Activated CD4-positive, alpha-beta T cell treated with anti-CD3 and anti-CD28 coated beads for 24 hours (primary cell): ENCODE measurements at places on chromosomes 1 and 21.

GRCh38 chr1:236143104-236143948 lies 987 bp downstream of the GPR137B start:
- DNase-seq, result no peak

GRCh38 chr1:205042911-205043806 lies at the start of gene CNTN2:
TSS of gene CNTN2 (plus strand) at chr1:205043212. CDS start at chr1:205053186, 9,974 bp downstream.
- DNase-seq, result no peak

DNA sequence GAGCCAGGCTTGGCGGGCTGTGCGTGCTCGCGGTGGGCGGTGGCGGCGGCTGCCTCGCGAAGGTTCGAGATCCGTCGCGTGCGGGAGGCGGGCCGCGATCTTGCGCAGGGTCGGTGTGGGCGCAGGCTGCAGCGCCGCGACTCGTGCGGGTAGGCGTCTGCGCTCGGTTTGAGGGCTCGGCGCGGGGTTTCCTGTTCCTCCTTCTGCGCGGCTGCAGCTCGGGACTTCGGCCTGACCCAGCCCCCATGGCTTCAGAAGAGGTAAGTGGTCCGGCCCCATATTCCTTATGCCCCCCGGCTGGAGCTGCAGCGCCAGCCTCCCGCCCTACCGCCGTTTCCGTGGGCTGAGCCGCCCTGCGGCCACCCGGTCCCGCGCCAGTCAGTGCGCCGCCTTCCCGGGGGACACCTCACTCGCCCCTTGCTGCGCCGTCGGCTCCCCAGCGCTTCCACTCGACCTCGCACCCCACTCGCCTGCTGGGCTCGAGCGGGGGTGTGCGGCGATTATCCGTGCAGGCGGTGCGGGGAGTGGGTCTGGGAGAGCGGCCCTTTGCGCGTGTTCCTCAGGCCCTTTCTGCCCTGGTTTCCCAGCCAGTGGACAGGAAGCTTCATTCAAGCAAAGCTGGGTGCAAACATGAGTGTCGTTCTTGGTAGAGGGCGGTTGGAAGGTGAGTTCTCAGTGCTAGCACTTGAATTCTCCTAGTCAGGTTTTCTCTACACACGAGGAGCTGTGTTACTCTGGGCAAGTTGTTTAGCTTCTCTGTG lies at the start of gene CACYBP:
Gene CACYBP (plus strand): TSS at position 12 of the 761 bp plus-strand sequence. CDS start 234 bp downstream, at position 246.
- DNase-seq, result no peak

- no peak for DNase-seq
Measured at GRCh38 chr1:183097438-183098051, 74.3 kb downstream of the LAMC1 start.

GRCh38 chr1:15760520-15761211 lies 2.1 kb downstream of the FBLIM1 start:
- DNase-seq, result no peak

DNA sequence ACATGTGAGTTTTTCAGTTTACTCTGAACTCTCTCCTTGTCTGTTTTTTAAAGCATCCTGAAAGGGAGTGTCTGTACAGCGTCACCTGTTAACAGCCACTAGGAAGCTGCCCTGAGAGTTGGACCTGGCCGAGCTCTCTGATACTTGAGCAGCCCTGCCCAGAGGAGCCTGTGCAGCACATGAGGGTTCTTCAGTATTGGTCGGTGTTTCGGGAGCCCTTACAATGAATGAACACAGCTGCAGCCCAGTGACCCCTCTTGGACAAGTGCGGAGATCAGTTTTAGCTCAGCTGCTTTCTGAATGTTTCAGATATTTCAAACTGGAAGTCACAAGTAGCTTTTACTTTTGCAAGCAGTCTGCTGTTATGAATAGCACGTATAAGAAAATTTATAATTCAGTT lies 39.2 kb downstream of the ADARB1 start:
- no peak for DNase-seq

DNA sequence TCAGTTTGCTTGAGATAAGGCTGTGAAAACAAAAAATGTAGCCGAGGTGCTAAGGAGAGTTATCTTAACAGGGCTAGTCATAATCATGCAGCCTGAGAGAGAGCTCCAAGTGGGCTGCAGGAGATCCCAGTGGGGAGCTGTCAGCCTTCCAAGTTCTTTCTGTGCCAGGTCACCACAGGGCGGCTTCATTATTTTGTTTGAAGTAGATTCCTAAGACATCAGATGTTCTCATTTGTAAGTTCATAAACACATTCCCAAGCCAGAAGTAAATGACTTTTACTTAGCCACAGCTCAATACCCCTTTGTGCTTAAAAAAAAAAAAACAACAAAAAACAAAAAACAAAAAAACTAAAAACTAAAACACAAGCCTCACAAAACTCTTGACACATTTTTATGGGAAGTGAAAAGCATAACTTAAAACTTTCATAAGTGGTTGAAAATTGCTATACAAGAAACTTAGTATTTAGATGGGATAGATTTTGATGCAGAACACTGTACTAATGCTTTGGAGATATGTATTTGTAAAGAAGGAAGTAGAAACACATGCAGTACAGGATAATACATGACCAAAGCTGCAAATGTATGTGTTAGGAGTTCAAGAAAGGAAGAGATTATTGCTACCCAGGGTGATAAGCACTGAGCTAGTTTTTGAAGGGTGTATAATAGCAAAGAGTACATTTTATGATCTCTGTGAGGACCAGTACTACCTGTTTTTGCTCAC lies 8.6 kb downstream of the CDC14A start:
- DNase-seq, result no peak

DNA sequence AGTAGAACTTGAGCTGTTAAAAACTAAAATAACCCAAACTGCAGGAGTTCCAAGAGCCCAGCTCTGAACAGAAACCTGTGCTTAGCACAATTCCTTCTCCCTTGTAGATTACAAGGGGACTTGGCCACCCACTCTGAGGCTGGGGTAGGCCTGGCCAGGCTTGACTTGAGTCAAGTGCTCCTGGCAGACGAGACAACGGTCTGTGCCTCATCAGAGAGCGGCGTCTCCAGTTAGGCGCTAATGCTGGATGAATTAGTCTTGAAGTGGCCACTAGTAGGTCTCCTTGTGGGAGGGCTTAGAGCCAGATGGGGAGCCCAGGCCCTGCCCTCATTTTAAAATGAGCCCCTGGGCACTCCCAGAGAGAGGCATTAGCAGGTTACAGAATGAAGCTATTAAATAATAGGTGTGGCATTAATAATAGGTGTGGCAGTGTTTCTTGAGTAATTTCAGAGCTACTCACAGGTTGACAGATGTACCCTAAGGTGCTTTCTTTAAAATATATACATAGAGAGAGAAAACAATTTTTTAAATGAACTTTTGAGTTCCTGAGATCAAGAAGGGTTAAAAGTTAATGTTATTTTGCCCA lies 1.1 kb downstream of the EEIG2 start:
- DNase-seq, result no peak

- no peak for DNase-seq
Measured at GRCh38 chr1:179154437-179154836, 72.6 kb downstream of the TOR3A start.

- no peak for DNase-seq
Measured at GRCh38 chr1:218123968-218124367, 161.1 kb upstream of the RRP15 start.

DNA sequence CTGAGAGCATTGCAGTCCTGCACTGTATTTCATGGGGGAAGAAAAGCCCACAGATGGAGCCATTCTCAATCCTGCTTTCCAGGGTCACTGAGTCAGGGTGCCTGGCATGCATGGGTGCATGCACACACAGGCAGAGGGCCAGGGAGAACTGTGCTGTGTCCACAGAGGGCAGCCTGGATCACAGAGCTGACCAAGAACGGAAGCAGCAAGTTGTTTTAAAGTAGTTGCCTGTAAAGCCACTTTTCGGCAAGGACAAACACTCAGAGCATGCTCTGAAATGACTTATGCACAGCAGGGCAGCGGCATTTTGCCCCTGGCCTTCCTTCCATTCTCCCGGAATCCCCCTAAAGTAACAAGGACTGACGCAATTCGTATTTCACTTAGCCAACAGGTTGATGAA lies 3.6 kb downstream of the ERG start:
- DNase-seq, result no peak

DNA sequence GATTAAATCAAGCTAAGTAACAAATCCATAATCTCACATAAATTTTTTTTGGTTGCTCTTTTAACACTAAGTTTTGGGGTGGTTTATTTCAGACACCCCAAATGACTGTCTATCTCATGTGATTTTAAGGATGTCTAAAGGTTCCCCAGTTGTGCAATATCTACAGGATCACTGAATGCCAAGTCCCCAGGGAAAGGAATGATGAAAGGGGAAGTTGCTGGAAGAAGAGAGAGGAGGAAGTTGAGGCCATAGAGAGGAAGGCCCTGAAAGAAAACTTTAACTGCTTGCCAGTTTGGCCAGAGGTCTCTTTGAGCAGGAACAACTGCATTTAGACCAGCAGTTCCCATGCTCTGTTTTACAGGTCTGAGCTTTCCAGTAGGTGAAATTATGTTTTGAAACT lies 27.5 kb upstream of the SLC19A2 start:
- DNase-seq, result no peak

DNA sequence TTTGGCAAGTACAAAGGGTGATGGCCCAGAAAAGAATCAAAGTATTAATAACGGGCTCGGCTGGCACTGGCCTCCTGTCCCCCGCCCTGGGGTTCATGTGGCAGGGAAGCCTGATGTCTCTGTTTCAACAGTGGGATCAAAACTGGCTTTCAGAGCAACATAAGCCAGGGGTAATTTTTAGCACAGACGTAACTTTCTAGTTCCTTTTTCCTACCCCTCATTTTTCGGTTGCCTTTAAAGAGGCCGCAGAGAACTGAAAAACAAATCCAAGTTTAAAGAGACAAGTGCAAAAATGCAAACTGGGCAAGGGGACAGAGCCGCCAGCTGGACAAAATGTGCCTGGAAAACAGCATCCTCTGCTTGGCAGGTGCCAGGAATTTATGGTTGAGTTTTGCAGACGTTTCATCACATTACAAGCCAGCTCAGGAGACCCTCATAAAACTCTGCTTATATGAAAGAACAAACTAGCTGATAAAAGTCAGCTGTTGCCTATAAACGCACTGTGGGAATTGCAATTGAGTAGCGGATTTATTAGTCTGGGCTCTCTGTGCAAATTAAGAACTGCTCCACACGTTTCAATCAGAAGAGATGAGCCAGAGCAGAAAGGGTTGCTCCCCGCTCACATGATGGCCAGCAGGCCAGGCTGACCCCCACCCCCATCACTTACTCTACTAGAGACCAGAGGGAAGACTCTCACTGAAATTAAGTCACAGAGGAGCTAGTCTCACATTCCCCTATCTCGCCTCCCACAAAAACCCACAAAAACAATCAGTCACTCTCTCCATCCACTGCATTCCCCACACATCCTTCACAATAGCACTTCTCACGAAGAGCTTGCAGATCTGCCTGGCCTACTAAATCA lies 15.8 kb upstream of the CDCA8 start:
- DNase-seq, result no peak

GRCh38 chr1:162022626-162023025 lies 1.0 kb downstream of the OLFML2B start:
- DNase-seq, result no peak

DNA sequence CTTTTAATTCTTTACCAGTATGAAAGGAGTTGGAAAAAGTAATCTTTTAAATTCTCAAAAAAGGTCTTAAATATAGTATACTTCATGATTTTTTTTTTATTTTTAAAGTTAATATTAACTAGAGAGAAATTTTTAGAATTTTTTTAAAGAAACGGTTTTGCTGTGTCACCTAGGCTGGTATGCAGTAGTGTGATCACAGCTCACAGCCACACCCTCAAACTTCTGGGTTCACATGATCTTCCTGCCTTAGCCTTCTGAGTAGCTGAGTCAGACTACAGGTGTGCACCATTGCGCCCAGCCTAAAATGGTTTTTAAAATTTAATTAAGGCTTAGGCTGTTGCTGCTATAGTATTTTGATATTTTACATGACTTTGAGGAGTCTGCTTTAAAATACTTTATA lies 52.4 kb downstream of the TLCD4 start:
- no peak for DNase-seq

- no peak for DNase-seq
Measured at GRCh38 chr1:60558236-60558635, 484.7 kb upstream of the C1orf87 start.

DNA sequence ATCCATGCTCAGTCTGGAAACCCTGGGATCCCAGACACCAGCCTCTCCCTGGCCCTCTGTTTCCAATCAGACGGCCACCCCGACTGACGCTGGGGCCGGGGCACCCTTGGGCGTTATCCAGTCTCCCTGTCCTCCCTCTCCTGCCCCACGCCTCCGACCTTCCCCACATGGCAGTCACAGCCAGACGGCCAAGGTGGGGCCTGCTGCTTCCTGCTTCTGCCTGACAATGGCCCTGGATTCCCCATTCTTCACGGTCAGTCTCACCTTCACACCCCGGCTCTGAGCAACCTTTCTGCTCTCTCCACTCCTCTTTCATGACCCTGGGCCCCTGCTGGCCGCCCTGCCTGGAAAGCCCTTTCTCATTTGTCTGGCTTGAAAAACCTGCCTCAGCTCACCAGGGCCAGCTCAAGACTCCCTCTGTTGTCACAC lies 6.6 kb downstream of the GNG4 start:
- no peak for DNase-seq

DNA sequence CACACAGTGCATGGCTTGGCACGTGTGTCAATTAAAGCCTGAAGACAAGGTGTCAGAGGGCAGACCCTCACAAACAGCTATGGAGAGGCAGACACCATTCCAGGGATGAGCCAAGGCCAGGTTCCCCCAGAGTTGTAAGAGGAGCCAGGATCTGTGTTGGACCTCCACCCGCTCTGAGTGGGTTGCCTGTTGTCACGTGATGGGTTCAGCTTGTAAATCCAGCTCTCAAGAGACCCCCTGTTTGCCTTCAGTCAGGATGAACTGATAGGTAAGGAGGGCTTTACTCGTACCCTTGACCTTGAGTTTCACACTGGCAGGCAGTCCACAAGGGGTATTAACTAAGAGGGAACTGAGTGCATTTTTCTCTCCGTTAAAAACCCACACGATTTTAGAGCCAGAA lies 27.7 kb upstream of the KCND3 start:
- DNase-seq, result no peak

- no peak for DNase-seq
Measured at GRCh38 chr21:26001356-26001755, 169.2 kb downstream of the APP start.

GRCh38 chr1:112406771-112407170 lies 10.8 kb downstream of the CTTNBP2NL start:
- no peak for DNase-seq

- no peak for DNase-seq
Measured at GRCh38 chr1:206850401-206850800, 15.0 kb upstream of the IL20 start.

DNA sequence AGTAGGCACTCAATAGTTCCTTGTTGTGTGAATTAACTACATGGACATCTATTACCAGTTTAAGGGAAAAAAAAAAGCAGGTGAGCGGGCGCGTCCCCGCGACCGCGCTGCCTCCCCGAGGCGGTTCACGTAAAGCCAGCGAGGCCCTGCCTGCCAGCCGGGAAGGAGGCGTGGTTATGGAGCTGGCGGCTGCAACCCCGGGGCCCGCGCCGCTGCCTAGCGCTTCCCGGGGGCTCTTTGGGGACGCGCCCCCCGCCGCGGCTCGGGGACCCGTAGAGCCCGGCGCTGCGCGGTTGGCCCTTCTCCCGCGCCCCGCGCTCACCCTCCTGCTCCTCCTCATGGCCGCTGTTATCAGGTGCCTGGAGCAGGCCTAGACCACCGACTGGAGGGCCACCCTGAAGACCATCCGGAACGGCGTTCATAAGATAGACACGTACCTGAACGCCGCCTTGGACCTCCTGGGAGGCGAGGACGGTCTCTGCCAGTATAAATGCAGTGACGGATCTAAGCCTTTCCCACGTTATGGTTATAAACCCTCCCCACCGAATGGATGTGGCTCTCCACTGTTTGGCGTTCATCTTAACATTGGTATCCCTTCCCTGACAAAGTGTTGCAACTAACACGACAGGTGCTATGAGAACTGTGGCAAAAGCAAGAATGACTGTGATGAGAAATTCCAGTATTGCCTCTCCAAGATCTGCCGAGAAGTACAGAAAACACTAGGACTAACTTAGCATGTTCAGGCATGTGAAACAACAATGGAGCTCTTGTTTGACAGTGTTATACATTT lies 2.6 kb upstream of the CC2D1B start:
- peak; percentile 48 for DNase-seq
